ENCODE measurements at places on chromosomes 12 and 14. TPM values are rescaled to one million over a fixed set of nuclear protein-coding genes. Genes with fewer than 3 reads are reported as not detected.

Gene PLCZ1
- total RNA-seq = not detected

Gene ANO2
- total RNA-seq = not detected

Gene DDN
- 0.23 TPM for total RNA-seq

Gene TESPA1
- total RNA-seq = 111 TPM

Gene ZBTB1
- 81.2 TPM for total RNA-seq

Gene PTGER2
- total RNA-seq = 112 TPM

Gene CLEC1A
- total RNA-seq = not detected

Gene CLEC2A
- total RNA-seq = not detected

Gene KRT74
- total RNA-seq = not detected

Gene KLRC2
- total RNA-seq = not detected

Gene CISTR
- not detected for total RNA-seq

Gene AKAP3
- total RNA-seq = 3.1 TPM

Gene ADAM21
- not detected for total RNA-seq

Gene STAC3
- total RNA-seq = 4.1 TPM

Gene MARCHF9
- 29.2 TPM for total RNA-seq

Gene TSPAN19
- not detected for total RNA-seq

Gene LBHD2
- not detected for total RNA-seq

Gene MTERF2
- 5.5 TPM for total RNA-seq
